ENCODE measurements at places on chromosomes 1 and 21. TPM values are rescaled to one million over a fixed set of nuclear protein-coding genes. Genes with fewer than 3 reads are reported as not detected.

AHCTF1 gene
- 67.4 TPM for total RNA-seq

GJA4 gene
- total RNA-seq: not detected

DNA sequence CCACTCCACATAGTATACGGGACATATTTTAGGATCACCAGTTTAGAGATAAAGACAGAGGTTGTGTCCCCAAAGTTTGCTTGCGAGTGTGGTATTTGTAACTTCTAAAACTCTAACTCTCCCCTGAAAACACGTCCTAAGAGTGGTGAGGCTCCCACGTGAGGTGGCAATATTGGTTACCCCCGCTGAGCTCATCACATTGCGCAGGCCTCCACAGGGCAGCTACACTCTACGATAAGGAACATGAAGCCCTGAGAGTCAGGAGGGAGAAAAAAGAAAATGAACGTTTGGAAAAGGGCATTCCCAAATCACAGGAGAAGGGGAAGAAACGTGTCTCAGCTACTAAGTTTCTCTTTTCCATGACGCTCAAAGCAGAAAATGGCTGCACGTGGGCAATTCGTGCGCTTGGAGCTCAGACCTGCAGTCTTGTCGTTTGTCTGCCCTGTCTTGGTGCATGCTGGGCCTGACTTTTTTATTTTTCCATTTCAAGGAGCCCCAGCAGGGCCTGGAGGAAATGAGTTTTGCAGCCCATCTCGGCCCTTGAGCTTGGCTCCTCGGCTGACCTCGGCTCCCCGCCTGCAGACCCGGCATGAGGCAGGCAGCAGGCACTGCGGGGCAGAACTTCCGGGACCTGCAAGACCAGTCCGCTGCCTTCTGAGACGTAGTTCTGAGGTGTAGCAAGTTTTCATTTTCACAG lies 25.7 kb downstream of the ERG start:
- H3K27me3 ChIP-seq: peaks cover 52% of the 10 kb centered on the region
- DNase-seq: no peak
- no peak overlapping the region for H3K4me3 ChIP-seq
- H3K27ac ChIP-seq: peak overlapping the region; percentile 41
- peaks cover 13% of the 10 kb centered on the region for H3K4me1 ChIP-seq

DNA sequence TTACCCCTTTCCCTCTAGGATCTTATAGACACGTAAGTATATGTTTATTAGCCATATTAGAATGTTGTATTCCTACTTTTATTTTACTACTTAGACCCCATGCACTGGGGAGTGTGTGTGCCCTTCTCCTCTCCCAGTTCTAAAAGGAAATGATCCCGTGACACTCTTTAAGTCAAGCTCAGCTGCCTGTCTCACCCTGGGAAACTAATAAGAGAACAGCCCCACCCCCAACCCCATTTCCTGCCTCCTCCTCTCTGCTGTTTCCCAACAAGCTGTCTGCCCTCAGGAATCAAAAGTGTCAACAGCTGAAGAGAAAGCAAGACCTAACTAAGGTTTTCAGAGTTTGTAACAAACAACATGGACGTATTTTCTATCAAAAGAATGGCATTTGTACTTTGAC lies 92.6 kb upstream of the VAV3 start:
- no peaks in the 10 kb centered on the region for H3K27me3 ChIP-seq
- H3K27ac ChIP-seq: no peak overlapping the region
- DNase-seq: no peak
- H3K4me3 ChIP-seq: no peak overlapping the region
- H3K4me1 ChIP-seq: peaks cover 2% of the 10 kb centered on the region

GRCh38 chr1:182484067-182484466 lies 34.1 kb downstream of the RGSL1 start:
- no peaks in the 10 kb centered on the region for H3K36me3 ChIP-seq
- H3K4me3 ChIP-seq: no peak overlapping the region
- no peaks in the 10 kb centered on the region for H3K4me1 ChIP-seq
- no peak for DNase-seq
- peaks cover 7% of the 10 kb centered on the region for H3K27me3 ChIP-seq

DNA sequence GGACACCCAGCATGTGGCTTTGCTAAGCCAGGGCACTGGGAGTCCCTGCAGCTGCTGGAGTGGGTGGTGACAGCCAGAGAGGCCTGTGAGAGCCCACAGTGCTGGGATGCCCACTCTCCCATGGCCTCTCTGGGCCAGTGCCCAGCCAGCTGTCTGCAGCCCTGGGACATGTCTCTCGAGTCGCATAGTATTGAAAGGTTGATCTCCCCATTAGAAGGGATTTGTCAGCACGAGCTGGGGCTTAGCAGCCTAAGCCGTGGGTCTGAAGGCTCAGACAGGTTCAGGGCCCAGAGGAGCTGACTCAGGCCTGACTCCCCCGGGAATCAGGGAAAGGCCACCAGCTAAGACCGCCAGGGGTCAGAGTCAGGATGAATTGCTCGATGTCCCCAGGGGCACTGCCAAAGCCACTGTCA lies 53.5 kb downstream of the FOXD2 start:
- DNase-seq: no peak
- no peak overlapping the region for H3K4me3 ChIP-seq
- no peaks in the 10 kb centered on the region for H3K36me3 ChIP-seq

All from naive thymus-derived CD8-positive, alpha-beta T cell (primary cell).